ENCODE measurements at places on chromosomes 4 and X. TPM values are rescaled to one million over a fixed set of nuclear protein-coding genes. Genes with fewer than 3 reads are reported as not detected.

GRCh38 chr4:113759696-113760093 is 1.8 kb downstream of the CAMK2D start:
- no peak for DNase-seq

DNA sequence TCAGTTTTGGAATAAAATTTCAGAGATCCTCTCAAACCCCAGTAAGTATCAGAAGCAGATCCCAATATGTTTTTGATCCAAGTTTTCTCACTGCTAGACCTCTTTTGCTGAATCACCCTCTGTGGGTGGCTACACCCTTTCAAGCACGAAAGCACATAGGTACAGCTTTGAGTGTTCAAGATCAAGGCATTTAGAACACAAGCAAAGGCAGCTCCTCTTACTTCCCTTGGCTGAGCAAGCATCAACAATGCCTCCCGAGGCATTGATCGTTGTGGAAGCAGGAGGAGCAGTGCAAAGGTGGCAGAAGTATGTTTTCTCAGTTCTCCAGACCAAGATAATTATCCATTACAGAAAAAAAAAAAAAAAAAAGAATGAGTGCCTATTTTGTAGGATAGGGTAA is 72.0 kb upstream of the TSPAN7 start:
- DNase-seq: no peak

DNA sequence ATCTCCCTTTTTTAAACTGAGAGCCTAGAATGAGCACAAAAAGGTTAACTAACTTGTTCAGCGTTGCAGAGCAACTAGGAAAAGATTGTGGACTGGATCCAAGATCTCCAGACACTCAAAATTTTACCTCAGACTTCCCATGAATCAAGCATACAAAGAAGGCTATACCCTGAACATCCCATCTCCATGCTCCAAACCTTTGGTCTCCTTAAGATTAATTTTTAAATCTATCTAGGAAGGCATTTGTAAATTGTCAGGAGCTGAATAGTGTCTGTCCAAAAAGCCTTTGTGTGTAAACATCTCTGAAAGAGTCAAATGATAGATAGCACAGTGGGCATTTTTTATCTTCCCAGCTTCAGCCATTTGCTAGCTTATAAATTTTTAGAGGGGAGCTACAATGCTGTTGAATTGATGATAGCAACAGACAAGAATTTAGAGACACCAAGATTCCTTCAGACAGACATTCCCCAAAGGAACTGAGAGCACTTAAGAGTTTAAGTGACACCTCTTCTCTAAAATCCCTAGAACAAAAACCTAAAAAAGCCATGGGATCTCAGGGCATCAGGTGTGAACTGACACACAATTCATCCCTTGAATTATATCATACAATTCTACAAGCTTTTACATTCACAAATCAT is 480.8 kb upstream of the FAM241A start:
- DNase-seq: no peak

GRCh38 chr4:37982736-37983135 is 22.5 kb downstream of the PTTG2 start:
- no peak for DNase-seq

DNA sequence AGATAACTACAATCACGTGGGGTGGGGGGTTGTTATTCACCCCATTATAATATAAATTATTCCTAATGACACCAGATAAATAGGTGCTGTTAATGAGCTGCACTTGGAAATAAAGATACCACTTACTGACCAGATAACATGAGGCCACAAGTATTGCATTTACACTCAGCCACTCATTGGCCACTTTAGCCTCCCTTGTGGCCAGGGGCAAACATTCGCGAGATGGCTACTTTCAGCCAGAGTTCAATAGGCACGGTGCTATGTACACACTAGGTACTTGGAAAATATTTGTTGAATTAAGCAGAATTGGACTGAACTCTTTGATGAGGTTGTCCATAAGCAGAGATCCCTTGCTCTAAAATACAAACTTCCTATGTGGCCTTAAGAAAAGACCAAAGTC is 713.7 kb upstream of the TENM3 start:
- DNase-seq: no peak

- no peak for DNase-seq
Measured at GRCh38 chr4:90124276-90124675, 2.9 kb upstream of the CCSER1 start.

DNA sequence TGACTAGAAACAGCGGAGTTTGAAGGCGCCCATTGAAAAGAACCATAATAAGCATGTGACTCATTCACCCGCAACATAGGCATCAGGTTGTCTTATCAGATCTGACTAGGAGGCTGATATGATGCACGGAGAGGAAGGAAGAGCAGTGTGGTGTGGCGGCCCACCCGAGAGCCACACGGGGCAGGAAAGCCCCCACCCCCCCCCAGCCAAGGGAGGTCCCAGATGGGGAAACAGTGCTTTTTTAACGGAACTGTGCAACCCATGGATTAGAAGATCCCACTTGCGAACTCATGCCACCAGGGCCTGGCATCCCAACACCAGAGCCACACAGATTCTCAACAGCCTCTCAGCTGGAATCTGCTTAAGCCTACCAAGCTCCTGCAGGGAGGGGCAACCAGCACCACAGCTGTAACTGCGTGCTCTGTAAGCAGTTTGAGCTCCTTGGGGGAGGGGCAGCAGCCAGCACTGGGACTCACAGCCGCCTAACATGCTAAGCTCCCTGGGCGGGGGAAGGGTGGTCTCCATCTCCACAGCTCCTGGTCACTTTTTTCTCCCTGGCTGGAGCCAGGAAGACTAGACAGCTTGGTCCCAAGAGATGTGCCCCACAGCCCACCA is 466.2 kb downstream of the PDGFC start:
- no peak for DNase-seq

- DNase-seq: no peak
Measured at GRCh38 chrX:23792861-23793553, 10.0 kb downstream of the SAT1 start.

DNA sequence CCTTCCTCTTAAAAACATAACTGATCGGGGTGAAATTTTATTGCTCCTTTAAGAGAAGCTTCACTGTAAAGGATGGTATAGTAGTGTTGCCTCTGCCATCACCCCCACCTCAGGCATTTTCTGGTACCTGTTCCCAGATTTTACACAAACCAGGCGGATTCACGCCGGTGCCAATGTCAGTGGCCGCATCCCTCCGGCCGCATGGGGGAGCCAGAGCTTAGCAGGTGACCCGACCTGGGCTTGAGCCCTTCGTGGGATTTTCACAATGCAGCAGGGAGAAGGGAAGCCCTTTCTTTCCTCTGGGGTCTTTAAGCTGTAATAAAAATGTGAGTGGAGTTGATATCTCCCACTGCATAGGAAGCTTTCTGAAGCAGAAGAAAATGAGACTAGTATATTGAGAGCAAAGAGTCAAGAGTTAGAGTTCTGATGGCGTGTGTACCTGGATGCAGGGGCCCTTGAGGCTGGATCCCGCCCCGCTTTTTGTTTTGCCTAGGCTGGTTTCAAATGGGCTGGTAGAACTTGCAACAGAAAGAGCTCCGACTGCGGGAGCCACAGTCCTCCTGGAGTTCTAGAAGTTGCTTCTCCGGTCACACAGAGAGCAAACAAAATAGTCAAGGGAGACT is 59.4 kb downstream of the POLR2B start:
- peak; percentile 66 for DNase-seq

DNA sequence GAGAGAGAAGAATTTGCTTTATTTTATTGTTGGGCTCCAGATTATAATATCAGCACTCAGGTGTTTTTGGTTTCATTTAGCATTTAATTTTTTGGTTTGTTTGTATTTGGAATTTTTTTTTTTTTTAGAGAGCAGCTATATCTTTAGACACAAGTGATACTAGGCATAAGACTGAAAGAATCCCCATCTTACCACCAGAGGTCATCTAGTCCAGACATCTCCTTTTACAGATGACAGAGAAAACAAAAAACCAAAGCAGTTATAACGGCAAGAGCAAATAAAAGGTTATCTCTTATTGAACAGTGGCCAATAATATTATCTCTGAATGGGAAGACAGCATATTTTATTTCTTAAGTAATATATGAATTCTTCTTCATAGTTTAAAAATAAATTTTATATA is 22.8 kb downstream of the USP38 start:
- no peak for DNase-seq

GRCh38 chrX:70030301-70030767 is 19.4 kb downstream of the AWAT2 start:
- peak; percentile 32 for DNase-seq

DNA sequence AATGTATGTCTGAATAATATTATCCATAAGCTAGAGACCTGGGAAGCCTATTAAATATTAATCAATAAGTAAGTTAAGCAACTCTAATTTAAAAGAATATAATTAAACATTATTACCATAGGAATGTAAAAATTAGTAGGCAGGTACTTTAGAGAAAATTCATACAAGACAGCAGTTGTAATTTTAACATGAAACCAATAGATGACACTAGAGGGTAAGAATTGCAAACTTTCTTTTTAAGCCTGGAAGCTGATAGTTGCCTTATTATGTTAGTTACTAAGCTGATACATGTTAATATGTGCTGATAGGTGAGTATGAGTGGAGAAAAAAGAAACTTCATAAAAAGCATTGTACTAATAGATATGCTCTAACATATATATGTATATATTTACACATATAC is 1157.4 kb downstream of the FAM133A start:
- no peak for DNase-seq

GRCh38 chrX:144715337-144715736 is 532.0 kb upstream of the SPANXN1 start:
- no peak for DNase-seq

DNA sequence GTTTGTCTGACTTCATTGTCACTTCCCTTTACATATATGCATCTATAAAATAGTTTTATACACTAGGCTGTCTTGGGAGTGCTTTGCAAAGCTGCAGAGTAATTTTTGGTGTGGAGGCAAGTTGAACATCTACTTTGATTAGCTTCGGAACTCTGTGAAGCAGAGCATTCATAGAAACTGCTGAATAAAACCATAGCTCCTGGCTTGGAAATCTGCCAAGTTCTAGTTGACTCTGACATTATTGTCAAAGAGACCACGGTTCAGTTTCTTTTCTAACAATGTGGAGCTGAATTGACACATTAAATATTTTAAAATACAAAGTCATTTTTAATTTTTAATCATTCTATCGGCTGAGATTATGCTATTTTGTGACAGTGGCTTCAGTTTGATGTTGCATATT is 335.0 kb downstream of the BMPR1B start:
- no peak for DNase-seq

DNA sequence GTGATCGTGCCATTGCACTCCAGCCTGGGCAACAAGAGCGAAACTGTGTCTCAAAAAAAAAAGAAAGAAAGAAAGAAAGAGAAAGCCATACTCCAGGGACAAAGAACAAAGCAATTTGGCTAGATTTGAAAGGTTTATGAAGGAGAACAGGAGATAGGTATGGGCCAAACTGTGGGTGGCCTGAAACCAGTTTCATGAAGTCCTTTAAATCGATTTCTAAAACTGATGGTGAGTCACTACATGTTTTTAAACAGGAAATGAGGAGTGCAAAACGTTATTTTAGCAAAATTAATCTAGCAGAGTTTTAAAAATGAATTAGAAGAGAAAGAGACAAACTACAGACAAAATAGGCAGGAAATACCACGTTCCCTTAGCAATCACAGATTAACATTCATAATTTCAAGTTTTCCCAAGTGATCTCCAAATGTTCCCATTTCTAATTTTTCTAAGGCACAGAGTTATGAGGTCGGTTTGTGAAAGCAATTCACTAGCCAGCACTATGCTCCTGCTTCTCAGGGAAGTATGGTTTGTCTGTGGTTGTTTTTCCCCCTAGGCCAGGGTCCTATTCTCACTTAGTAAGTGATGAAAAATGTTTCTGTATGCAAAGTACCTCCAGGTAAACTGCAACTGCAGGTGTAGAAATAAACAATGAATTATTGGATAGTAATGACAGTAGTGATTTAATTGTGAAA is 190.6 kb downstream of the PPP3CA start:
- no peak for DNase-seq

DNA sequence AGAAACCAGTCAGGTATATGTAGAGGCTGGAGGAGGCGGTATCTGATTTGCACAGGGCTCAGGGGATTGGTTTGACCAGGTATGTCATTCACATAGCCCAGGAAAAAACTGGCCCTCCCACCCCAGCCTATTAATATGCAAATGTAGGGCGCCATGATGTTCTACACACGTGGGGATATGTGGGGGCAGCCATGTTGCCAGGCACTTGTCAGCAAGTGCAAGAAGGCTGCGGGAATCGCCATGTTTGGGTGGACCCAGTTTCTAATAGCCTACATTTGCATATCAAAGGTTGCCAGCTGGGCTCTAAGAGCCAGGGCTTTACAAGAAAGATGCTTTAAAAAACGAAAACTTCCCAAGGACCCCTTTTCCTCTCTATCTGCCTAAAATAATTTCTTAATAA is 335.1 kb downstream of the SMARCA1 start:
- no peak for DNase-seq

DNA sequence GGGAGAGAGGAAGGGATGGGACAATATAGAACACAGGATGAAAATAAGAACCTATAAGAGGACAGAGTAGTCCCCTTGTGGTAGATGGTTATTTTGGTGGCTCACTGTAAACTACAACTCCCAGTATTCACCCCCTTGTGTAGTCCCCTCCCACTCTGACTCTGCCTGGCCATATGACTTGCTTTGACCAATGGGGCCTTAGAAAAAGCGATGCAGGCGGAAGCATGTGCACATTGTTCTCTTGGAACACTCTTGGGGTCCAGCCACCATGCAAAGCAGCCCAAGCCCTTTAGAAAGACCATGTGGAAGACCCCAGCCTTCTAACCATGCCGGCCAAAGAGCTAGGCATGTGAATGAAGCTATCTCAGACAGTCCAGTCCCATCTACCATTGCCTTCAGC is 415.0 kb downstream of the BCOR start:
- no peak for DNase-seq

- no peak for DNase-seq
Measured at GRCh38 chrX:151938172-151938571, 25.5 kb downstream of the MAGEA4 start.

SYAP1 gene
- total RNA-seq: 59.0 TPM

ATP1B4 gene
- total RNA-seq: not detected

DGAT2L6 gene
- not detected for total RNA-seq

HTR2C gene
- 0.07 TPM for total RNA-seq

LUZP4 gene
- total RNA-seq: not detected
